ENCODE measurements at places on chromosomes 5 and 9. TPM values are rescaled to one million over a fixed set of nuclear protein-coding genes. Genes with fewer than 3 reads are reported as not detected.
A peak's percentile ranks its signal among the peaks of the same experiment; 100 is the strongest.

SLC6A18 gene
- total RNA-seq, result not detected

NR2F1-AS1 gene
- total RNA-seq, result 0.85 TPM

CER1 gene
- not detected for total RNA-seq

PHF24 gene
- not detected for total RNA-seq

FAXDC2 gene
- total RNA-seq, result 25.3 TPM

F12 gene
- not detected for total RNA-seq

THOC3 gene
- total RNA-seq, result 18.1 TPM

ACTBL2 gene
- total RNA-seq, result not detected

KDM3B gene
- 33.4 TPM for total RNA-seq

NPR3 gene
- 3.5 TPM for total RNA-seq

OR13C3 gene
- not detected for total RNA-seq

GRIA1 gene
- total RNA-seq, result 7.0 TPM

- no peak overlapping the region for H3K27ac ChIP-seq
- DNase-seq, result no peak
- no peaks in the 10 kb centered on the region for H3K4me1 ChIP-seq
- H3K36me3 ChIP-seq, result no peaks in the 10 kb centered on the region
- no peaks in the 10 kb centered on the region for H3K27me3 ChIP-seq
Observed at GRCh38 chr9:249025-249424, 34.4 kb downstream of the DOCK8 start.

DNA sequence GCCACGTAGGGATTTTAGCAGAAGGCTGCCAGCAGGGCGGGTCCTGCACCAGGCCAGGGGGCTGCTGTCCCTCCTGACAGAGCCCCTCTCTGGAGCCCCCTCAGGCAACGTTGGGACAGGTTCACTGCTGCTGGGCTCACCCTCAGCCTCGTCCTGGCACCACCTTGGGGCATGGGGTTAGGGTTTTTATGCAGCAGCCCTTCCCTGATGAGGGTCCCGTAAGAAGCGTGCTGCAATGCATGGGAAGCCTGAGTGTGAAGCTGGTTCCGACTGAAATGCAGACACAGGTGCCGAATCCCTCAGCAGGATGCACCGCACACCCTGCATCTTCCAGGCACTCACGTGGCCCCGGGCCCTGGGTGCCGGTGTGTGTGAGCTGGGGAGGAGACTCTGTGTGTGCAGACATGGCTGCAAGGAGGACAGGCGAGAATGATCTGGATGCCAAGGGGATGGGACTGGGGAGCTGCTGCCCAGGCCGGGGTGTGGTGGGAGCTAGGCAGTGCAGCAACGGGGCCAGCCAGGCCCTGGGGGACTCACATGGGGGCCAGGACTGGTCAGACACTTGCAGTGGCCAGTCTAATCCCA lies 27.1 kb downstream of the ZDHHC11B start:
- H3K27me3 ChIP-seq, result no peaks in the 10 kb centered on the region
- no peak for DNase-seq
- H3K4me1 ChIP-seq, result no peaks in the 10 kb centered on the region

- H3K4me3 ChIP-seq, result no peak overlapping the region
- no peaks in the 10 kb centered on the region for H3K4me1 ChIP-seq
- H3K27me3 ChIP-seq, result no peaks in the 10 kb centered on the region
- DNase-seq, result no peak
Observed at GRCh38 chr5:60196385-60197113, 303.0 kb upstream of the PDE4D start.

- H3K27ac ChIP-seq, result no peak overlapping the region
- no peaks in the 10 kb centered on the region for H3K36me3 ChIP-seq
- H3K4me3 ChIP-seq, result no peak overlapping the region
- DNase-seq, result no peak
Observed at GRCh38 chr9:124137944-124138335, 119.8 kb upstream of the NEK6 start.

DNA sequence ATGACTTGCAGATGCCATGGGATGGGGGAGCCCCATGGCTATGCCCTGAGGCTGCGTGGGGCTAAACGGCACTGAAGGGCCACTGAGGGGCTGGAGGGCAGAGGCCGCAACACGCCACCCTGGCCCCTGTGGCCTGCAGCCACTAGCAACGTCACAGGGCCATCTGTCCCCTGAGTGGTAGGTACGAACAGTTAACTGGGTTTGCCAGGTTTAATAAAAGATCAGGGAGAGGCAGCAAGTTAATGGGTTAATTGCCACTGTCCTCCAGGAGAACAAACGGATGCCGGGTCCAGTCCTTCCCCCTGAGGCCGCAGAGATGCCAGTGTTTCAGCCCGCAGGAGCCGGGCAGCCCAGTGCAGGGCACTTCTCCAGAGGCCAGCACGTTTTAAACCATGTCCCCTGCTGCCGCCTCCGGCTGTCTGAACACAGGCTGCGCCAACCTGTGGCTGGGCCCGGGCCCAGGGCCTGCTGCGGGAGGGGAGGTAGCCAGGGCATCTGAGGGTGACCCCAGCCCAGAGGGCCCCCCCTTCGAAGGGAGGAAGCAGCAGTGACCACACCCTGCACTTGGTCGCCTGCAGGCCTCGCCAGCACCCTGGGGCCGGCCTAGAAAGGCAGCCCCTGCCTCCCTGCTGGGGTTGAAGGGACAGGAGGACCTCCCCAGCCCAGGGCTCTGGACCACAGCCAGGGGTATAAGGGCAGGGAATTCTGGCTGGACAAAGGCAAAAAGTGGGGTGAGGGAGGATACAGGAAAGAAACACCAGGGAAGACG lies 227.3 kb downstream of the FANCC start:
- H3K27me3 ChIP-seq, result no peaks in the 10 kb centered on the region
- peaks cover 48% of the 10 kb centered on the region for H3K4me1 ChIP-seq
- no peak overlapping the region for H3K4me3 ChIP-seq

DNA sequence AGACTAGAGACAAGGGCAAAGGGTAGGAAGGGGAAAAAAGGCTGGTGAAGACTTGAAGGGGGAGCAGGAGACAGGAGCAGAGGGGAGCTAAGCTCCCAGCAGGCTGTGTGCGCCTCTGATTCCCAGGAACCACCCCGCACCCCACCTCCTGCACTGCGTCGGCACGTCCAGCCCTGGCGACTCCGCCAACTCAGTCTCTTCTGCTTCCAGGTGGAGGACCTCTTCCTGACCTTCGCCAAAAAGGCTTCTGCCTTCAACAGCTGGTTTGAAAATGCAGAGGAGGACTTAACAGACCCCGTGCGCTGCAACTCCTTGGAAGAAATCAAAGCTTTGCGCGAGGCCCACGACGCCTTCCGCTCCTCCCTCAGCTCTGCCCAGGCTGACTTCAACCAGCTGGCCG lies 30.5 kb downstream of the DYNC2I2 start:
- H3K27me3 ChIP-seq, result no peaks in the 10 kb centered on the region
- no peak overlapping the region for H3K4me3 ChIP-seq
- peaks cover 99% of the 10 kb centered on the region for H3K36me3 ChIP-seq
- no peak for DNase-seq
- H3K4me1 ChIP-seq, result peaks cover 4% of the 10 kb centered on the region

DNA sequence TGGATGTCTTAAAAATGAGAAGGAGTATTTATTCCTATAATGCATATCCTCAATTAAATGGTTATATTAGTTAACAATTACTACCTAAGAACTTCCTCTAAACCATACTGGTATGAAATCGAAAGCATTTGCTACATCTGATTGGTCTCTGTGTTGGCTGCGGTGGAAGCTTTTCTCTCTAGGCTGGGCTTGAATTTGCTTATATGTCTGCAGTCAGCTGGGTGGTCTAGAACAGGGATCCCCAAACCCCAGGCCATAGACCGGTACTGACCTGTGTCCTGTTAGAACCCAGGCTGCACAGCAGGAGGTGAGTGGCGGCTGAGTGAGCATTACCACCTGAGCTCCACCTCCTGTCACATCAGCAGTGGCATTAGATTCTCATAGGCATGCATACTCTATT lies 112.3 kb downstream of the TLE4 start:
- H3K27ac ChIP-seq, result no peak overlapping the region
- no peaks in the 10 kb centered on the region for H3K36me3 ChIP-seq
- no peaks in the 10 kb centered on the region for H3K27me3 ChIP-seq
- DNase-seq, result no peak

GRCh38 chr9:135698236-135698635 lies 1.0 kb downstream of the SOHLH1 start:
- no peak for DNase-seq
- no peaks in the 10 kb centered on the region for H3K36me3 ChIP-seq
- H3K4me3 ChIP-seq, result no peak overlapping the region
- H3K27ac ChIP-seq, result no peak overlapping the region

DNA sequence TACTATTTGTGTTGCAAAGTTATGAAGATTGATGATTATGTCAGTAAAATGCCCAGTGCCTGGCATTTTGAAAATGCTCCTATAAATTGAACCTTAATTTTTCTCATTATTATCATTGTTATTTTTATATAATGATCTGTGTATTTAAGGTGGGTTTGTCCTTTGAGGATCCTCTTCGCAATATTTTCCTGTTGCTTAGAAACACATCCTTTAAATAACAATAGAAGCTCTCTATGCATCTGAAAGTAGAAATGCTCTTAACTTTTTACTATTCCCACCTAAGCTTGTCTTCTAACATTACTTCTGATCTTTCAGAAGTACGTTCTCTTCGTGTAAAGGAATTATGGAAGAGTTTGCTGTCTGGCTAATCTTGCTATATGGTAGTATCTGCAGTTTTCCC lies 214.7 kb upstream of the TLX3 start:
- H3K4me1 ChIP-seq, result no peaks in the 10 kb centered on the region
- H3K27me3 ChIP-seq, result no peaks in the 10 kb centered on the region
- no peaks in the 10 kb centered on the region for H3K36me3 ChIP-seq
- no peak overlapping the region for H3K4me3 ChIP-seq
- DNase-seq, result no peak

GRCh38 chr5:52497133-52497693 lies 290.5 kb upstream of the ITGA1 start:
- DNase-seq, result no peak
- H3K4me1 ChIP-seq, result no peaks in the 10 kb centered on the region
- no peaks in the 10 kb centered on the region for H3K36me3 ChIP-seq
- no peaks in the 10 kb centered on the region for H3K27me3 ChIP-seq
- no peak overlapping the region for H3K27ac ChIP-seq
- no peak overlapping the region for H3K4me3 ChIP-seq

DNA sequence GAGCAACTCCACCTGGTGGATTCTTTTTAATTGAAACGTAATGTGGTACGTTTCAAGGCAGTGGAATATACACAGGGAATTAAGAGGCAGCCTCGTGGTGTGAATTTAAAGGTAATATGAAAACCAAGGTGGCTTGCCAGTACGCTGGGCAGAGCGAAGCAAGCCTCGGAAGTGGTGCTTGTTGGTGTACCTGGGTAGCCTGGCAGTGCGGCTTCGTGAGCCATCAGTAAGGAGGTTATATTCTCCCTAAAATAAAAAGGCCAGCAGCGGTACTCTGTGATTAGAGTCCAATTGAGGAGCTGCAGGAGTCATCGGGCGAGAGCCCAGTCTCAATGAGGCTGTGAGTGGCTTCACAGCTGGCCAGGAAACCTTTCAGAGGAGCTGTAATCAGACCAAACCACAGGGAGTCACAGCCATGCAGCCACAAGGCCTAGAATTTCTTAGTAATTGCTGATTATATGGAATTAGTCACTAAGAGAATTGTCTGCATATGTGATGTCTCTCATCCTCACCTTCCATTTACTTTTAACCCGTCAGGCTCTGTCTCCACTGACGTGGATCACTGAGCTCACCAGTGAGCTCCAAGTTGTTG lies 57.7 kb downstream of the DCP2 start:
- no peak for DNase-seq
- H3K27me3 ChIP-seq, result no peaks in the 10 kb centered on the region
- H3K36me3 ChIP-seq, result no peaks in the 10 kb centered on the region
- H3K4me1 ChIP-seq, result no peaks in the 10 kb centered on the region
- H3K27ac ChIP-seq, result no peak overlapping the region

- no peak overlapping the region for H3K27ac ChIP-seq
- peaks cover 71% of the 10 kb centered on the region for H3K36me3 ChIP-seq
- no peaks in the 10 kb centered on the region for H3K27me3 ChIP-seq
- no peak for DNase-seq
Observed at GRCh38 chr5:177336112-177336511, 15.4 kb downstream of the LMAN2 start.

DNA sequence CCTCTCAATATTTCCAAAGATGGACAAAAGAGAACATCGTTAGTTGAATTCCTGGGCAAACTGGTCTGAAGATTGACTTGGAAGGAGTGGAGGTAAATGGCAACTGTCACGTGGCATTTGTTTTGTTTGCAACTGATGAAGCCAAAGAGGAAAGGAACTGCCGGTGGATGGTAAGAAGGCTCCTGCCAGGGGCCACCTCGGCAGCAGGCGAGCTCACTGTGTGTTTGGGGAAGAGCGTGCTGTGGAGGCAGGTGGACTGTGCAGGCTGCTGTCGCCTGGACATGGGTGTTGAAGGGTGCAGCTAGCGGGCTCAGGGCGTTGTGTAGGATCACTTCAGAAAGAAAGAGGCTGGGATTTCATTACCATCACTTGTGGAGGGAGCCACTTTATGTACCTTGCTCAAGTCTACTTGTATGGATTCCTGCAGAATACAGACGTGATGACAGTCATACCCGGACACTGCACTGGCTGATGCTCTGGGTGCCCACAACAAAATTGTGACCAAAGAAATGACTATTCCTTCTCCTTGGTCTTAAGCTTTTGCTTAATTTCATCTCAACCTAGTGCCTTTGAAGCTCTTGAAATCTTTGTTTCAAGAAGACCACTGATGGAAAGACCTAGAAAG lies 72.7 kb downstream of the MAP1B start:
- H3K27me3 ChIP-seq, result no peaks in the 10 kb centered on the region
- peak overlapping the region; percentile 95 for H3K27ac ChIP-seq
- peak overlapping the region; percentile 48 for H3K4me3 ChIP-seq
- peaks cover 18% of the 10 kb centered on the region for H3K36me3 ChIP-seq

DNA sequence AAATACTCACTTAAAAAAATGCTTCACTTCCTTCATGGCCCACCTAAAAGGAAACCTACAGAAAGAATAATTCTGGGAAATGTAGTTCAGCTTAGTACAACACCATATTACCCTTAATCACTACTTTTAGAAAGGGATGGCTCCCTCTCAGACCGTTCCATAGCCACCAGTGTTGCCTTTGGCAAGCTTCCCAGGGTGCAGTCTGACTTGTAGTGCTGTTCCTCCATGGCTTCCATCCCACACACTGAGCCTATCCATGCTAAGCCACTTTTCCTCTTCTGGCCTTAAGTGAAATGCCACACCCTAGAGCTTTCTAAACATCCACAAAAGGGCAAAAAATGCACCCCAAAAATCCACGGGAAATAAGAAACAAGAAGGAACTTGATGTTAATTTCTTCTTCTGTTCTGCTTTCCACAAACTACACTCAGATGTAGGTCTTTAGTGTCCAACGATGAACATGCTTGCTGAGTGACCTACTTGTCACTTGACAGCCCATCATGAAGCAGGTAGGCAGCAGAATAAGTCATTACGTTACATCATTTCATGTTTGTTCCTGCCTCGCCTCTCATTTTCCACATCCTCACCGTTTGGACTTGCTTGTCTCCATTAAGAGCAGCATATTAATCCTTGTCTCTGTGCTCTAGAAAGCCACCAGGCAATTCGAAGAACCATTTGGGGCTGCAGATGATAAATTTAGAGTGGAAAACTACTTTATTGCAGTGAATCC lies 391.1 kb upstream of the GRAMD2B start:
- DNase-seq, result no peak
- no peaks in the 10 kb centered on the region for H3K4me1 ChIP-seq
- no peak overlapping the region for H3K27ac ChIP-seq

All from ascending aorta (tissue), 2 donors.